ENCODE measurements at places on chromosomes 2 and 18.

GRCh38 chr2:164146441-164146840, 410.6 kb upstream of the FIGN start:
- DNase-seq = no peak

DNA sequence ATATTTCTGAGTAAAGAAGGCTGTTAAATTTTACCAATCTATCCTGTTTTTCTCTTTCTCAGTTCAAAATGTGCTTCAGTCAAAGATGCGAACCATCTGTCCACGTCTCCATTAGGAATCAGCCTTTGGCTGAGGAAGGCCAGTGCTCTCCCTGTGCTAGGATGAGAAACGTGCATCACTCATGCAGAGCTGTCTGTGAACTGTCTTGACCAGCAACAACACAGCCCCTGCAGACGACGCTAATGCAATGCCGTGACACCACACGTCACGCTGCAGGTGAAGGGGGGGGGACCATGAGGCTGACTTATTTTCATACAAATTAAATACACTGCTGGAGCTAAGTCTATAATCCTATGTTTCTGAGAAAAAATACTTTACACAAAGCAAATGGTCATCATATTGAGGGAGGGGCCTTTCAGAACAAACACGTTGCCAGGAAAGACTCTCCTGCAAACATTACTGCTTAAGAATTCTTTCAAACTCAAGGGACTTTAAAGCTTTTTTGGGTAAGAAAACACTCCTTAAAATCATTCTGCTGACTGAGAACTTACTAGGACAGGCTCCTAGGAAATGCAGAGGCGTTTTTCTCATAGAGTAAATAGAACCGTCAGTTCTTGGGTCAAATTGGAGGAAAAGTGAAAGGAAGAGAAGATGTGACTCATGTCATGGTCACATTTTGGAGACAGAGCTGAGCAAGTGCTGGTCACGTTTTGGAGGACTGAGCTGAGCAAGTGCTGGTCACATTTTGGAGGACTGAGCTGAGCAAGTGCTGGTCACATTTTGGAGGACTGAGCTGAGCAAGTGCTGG, 97.0 kb downstream of the MBP start:
- no peak for DNase-seq

- no peak for DNase-seq
Observed at GRCh38 chr2:141767051-141767450, 363.8 kb downstream of the LRP1B start.

- no peak for DNase-seq
Observed at GRCh38 chr2:152504618-152505017, 169.6 kb downstream of the FMNL2 start.

- DNase-seq = no peak
Observed at GRCh38 chr2:240982821-240983281, 15.6 kb upstream of the SNED1 start.

- no peak for DNase-seq
Observed at GRCh38 chr18:74163019-74163660, 14.8 kb downstream of the TIMM21 start.

GRCh38 chr2:55156326-55156725, 75.8 kb downstream of the CLHC1 start:
- DNase-seq = no peak

DNA sequence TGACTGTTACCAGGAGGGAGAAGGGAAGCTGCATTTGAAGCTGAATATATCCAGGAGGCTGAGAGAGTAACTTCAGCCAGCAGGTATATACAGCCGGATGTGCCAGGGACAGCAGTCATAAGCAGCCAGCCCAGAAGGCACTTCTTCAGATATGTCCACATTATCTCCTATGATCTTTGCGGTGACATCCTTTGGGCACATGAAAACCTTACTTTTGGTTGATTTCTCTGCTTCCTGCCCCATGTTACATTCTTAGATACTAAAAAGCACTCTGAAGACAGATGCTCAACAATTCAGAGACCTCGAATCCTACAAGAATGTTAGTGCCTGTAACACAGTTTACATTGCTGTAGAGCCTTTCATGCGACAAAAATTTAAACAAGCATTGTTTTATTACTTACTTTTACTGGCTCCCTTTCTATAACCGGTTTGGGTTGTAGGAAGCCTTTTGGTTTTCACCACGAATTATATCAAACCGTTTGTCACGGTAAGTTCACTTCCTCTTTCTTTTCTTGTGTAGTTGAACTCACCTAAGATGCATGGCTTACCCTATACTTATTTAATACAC, 50.3 kb upstream of the TLK1 start:
- peak; percentile 53 for DNase-seq

DNA sequence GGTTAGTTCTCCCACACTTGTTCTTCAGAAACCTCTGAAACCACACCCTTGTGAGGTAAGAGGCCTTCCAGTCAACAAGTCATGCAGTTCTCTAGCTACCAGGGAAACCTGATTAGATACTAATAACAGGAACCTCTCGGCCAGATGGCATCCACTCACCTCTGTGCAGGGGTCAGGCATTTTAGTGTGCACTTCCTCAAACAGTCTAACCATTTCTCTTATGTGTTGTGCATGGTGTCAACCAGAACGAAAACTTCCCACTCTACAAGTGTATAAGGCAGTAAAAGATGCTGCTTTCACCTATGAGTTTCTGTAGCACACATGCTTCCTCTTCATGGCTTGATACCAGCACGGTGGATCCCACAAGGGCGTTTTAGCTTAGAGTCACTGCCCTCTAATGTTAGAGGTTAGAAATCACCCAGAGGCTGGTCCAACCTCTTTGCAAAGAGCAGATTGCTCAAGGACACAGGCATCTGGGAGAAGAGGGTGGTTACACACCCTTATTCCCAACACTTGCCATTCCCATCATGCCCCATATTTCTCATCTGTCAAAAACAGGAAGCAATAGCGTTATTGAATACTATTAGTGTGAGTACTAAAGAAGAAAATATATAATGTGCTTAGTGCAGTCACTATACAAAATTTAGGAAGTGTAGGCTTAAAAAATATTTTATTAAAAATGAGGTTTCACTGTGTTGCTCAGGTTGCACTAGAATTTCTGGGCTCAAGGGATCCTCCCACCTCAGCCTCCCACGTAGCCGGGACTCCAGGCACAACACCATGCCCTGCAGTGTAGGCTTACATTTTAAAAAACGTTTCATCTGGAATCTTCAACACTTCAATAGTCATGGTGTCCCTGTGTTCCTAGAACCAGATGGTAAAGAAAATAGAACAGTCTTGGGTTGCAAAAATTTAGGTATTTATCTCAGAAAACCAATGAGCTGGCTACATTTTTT, 34.5 kb upstream of the RAB31 start:
- DNase-seq = peak; percentile 52

DNA sequence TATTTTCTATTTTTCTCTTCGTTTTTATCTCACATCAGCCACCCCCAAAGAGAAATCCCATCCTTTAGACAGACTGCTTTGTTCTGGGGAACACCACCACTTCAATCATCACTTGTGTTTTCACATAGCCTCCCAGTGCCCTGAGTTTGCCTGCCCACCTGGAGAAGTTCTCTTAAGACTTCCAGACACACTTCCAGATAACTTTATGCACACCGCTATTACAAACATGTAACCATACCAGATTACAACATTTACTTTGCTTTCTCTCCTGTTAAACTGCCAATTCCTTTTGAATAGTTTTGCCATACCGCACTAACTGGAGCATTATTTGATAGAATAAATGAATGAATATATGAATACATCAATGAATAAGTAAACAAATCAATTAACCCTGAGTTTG, 1353.6 kb downstream of the DPP10 start:
- DNase-seq = no peak

- DNase-seq = no peak
Observed at GRCh38 chr2:138713069-138713496, 67.1 kb downstream of the NXPH2 start.

GRCh38 chr18:58492891-58493469, 135.9 kb downstream of the ALPK2 start:
- DNase-seq = no peak

DNA sequence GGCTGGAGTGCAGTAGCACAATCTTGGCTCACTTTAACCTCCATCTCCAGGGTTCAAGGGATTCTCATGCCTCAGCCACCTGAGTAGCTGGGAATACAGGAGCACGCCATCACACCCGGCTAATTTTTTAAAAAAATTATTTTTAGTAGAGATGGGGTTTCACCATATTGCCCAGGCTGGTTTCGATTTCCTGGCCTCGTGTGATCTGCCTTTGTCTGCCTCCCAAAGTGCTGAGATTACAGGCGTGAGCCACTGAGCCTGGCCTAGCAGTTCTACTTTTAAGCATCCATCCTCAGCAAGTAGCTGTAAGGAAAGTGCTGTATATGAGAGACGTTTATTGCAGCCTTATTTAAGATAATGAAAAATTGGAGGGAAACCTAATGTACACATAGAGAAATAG, 79.7 kb downstream of the ZDBF2 start:
- DNase-seq = no peak

DNA sequence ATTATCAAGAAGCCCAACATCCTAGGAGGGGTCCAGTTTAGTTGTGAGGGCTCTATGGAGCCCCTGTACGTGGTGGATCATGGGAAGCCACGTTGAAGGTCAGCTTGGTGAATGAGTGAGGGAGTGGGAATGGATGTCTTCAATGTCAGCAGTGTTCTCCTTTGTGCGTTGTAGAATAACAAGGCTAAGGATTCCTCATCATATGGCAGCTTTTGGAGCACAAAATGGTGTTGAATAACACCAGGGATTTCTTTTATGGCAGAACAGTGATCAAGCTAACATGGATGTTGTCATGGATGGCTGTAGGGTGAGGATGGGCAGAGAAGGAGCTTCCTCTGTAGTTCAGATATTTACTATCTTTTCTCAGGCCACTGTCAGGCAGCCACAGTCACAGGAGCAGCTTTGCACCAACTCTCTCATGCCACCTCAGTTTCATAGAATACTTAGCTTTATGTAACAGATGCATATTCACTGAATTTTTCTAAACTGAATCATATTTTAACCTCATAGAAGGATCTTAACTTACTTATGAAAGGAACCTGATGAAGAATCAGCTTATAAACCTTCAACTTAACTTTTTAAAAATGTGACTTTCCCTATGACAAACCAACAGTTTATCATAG, 284.5 kb upstream of the EPAS1 start:
- no peak for DNase-seq
